GOT3 (cell line): ENCODE measurements at places on chromosomes 1 and 21.

GRCh38 chr1:50426108-50426700 is 3.0 kb upstream of the DMRTA2 start:
- no peak for DNase-seq

DNA sequence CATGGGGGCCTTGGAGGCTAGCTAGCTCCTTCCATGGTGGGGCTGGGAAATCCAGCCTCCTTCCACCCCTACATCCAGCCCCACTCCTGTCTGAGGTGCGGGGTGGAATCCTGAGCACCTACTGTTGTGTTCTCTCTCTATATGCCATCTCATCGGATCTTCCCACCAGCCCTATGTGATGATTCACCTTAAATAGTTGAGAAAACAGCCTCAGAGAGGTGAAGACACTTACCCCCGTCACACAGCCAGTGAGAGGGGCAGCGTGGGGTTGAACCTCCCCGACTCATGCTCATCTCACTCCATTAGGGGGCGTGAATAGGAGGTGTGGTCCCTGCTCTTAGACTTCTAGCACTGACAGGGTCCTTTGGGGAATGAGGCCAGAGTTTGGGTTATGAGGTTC is 31.0 kb upstream of the ACTL8 start:
- DNase-seq = no peak

DNA sequence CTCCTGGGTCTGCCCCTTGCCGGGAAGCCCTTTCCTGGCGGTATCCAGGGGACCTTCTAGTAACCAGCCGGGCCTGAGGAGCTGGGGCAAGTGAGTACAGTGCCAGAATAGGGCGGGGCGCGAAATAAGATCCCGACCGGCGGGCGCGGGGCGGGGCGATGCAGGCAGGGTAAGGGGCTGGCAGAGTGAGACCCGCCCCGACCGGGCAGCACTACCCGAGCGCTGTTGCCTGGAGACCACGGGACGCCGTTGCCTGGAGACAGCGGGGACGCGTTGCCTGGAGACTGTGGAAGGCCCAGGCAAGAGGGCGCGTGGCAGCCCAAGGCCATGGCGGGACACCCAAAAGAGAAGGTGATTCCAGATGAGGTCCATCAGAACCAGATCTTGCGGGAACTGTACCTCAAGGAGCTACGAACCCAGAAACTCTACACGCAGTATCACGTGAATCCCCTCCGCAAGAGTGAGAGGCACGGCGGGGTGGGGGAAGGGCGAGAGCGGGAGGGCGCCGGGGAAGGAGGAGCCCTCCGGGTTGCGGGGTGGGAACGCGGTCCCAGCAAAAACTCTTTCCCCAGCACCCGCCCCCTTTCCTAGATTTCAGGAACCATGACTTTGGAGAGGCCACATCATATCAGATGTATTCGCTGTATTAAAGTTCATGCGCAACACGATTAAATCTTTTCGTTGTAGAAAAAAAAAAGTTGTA is 24.3 kb downstream of the EBNA1BP2 start:
- no peak for DNase-seq

GRCh38 chr1:221437926-221438325 is 304.0 kb downstream of the DUSP10 start:
- no peak for DNase-seq

DNA sequence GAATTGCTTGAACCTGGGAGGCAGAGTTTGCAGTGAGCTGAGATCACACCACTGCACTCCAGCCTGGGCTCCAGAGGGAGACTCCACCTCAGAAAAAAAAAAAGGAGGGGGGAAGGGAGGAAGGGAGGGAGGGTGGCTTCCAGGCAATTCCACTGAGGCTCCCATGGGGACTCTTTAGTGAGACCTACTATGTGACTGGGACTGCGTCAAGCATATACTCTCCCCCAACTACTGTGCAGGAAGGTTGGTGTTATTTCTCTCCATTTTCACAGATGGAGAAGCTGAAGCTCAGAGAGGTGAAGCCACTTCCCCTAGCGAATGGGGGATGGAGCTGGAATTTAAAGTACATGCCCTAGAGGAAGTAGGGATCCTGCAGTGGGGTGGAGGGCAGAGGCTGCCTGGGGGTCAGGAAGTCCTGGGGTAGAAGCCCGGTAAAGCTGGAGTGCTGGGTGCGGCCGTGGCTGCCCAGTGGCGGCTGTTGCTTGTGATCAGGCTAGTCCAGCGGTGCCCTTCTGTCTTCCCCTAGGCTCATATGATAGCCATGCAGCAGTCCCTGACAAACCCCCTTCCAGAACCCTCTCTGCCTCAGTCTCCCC is 40.3 kb downstream of the RAP1GAP start:
- DNase-seq = no peak

- DNase-seq = no peak
Measured at GRCh38 chr21:33402001-33402979, 923 bp upstream of the IFNGR2 start.

DNA sequence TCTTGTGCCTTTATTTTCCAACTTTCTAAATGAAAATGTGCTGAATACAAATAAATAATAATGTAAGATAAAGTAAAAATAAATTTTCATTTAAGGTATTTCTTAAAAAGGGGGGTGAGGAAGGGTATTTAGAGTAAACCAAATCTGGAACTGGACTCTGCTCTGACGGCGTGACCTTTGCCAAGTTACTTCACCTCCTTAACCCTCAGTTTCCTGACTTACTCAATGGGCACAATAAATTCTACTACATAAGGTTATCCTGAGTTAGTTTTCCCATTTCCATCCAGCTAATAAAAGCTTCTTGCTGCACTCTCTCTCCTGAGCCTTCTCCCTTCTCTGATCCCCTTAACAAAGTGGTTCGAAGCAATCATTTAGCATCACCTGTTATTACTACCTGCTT is 93.9 kb downstream of the NID1 start:
- DNase-seq = no peak

DNA sequence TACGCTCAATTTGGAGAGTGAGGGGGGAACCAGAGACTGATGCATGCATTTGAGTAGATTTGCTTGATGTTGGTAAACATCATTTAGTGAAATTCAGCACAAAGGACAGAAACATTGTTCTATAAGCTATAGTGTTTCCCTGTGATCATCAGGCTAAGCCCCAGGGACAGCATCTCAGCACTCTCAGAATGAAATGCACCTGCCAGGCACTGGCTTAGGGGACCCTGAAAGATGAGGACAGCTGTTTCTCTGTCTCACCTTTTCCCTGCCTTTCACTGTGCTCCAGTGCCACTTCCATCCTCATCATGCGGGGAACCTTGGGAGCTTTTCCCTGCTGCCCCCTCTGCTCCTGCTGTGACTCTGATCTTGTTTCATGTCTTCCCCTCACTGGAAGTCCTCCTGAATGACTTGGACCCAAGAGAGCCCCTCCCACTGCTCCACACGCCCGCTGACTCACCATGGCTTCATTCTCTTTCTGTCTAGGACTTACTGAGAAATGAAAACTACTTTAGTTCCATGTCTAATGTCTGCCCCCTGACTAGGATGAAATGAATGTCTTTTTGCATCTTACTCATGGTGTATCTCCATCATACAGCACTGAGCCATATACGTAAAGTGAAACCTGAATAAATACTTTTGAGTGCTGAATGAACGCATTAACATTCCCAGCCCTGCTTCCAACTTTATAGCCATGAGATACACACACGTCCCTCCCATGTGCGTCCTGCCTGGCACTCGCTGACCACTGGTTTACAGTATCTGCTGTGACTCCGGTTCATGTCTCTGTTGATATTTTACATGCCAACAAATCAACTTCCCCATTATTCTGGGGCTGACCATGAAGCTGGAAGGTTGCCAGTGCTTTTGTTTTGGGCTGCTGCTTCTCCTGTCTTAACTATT is 182.0 kb downstream of the PCP4 start:
- DNase-seq = no peak

GRCh38 chr1:208333676-208334075 is 89.5 kb upstream of the PLXNA2 start:
- DNase-seq = no peak

GRCh38 chr1:234256359-234256758 is 116.9 kb upstream of the COA6 start:
- DNase-seq = no peak

DNA sequence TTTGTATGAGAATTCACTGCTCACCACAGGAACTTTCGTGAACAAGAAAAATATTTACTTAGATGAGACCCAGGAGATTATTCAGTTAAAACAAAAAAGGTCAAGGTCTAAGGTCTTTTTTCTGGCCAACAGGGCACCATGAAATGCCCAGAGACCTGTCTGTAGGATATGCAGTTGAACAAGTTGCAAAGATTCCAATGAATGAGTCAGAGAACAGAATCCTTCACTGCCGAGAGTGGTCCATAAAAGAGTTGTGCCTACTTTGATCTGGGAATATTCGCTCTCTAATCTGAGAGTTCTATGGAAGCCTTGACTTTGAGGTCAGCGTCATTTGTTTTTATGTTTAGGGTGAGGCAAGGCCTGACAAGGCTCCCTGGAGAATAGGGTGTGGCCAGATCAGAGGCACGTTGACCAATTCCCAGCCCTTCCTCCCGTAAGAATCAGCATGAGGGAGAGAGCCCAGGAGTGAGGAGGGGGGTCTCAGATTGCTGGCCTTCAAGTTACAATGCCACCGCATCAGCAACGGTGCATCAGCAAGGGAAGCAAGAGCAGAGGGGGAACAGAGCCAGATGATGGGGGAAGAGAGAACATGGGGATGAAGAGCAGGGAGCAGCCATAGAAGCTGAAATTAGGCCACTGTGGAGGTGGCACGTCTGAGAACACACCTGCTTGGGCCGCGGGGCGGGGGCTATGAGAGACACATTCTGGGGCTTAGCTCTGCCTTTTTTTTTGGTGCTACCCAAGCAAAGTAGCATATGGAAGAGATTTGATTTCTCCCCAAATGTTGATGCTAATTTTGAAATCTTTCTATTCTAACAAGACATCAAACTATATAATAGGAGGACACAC is 206.4 kb upstream of the RAB4A start:
- DNase-seq = no peak

DNA sequence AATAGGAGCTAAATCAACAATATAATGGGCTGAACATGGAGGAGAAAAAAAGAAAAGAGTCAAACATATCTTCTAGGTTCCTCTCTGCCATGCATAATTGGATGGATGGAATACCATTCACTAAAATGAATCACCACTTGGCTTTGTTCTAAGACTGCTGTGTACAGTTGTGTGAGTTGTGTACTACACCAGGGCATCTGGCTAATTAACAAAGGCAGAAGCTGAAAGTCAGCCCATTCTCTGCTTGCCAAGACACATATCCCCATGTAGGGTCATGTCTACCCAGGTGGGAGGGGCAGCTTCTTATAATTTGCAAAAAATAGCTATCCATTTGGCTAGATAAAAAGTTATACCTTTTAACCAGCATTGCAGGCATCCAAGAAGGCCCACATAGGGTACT is 21.0 kb downstream of the JUN start:
- no peak for DNase-seq

GRCh38 chr1:58570817-58571216 is 6.2 kb downstream of the TACSTD2 start:
- DNase-seq = no peak

- DNase-seq = no peak
Measured at GRCh38 chr1:32066489-32066873, 6.3 kb upstream of the TMEM39B start.

- DNase-seq = no peak
Measured at GRCh38 chr1:15308135-15308534, 61.1 kb downstream of the FHAD1 start.

GRCh38 chr1:59556398-59556797 is 258.4 kb upstream of the HOOK1 start:
- no peak for DNase-seq

DNA sequence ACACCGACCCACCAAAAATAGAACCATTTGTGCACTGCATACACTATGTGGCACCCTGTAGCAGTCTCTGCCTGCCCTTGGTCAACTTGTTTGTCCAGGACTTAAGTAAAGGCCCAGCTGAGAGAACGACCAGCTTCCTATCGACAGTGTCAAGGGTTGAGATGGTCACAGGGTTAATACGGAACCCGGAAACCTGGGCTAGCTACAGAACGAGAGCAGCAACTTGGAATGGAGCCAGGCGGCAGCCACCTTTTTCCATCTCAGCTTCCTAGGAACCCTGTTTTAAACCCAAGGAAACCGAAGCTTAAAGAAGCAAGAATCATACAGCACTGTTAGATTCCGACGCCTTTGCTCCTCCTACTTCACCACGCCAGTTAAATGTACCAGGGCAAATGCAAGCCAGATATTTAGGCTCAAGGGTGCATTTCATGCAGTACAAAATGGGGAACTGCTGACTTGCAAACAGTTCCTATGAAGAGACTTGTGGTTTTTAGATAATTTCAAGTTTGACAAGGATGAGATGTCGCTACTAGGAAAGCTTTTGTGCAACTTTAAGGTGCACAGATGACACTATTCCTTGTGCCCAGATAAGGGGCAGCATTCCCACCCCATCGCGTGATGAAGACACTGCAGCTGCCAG is 35.5 kb downstream of the SLC66A1 start:
- no peak for DNase-seq
